ENCODE measurements at places on chromosomes 11 and 22.

DNA sequence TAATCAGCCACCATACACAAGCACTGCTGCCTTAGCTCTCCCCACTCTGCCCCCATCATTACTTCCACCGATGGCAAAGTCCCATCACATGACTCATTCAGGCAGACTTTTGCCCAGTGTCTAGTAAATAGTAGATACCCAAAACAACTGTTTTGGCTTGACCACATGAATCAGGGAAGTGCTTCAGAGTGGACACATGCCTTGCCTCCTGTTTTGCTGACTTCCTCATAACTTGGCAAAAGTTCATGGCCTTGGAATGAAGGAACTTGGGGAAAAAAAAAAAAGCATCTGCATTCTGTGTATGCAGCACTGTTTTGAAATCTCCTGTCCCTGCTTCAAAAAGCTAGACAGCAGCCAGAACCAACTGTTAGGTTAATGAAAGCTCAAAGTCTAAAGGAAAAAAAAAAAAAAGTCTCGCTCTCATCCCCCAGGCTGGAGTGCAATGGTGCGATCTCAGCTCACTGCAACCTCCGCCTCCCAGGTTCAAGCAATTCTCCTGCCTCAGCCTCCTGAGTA is 335.3 kb downstream of the FAM181B start:
- no peak for DNase-seq

DNA sequence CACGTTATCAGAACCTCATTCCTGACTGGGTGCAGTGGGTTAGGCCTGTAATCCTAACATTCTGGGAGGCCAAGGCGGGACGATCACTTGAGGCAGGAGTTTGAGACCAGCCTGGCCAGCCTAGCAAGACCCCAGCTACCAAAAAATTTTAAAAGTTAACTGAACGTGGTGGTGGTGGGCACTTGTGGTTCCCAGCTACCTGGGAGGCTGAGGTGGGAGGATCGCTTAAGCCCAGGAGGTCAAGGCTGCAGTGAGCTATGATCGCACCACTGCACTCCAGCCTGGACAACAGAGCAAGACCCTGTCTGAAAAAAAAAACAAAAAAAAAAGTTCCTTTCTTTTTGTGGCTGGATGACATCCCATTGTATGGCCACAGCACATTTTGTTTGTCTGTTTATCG is 67.7 kb upstream of the PPP6R3 start:
- DNase-seq = no peak

GRCh38 chr11:78228467-78228866 is 39.7 kb downstream of the USP35 start:
- no peak for DNase-seq

DNA sequence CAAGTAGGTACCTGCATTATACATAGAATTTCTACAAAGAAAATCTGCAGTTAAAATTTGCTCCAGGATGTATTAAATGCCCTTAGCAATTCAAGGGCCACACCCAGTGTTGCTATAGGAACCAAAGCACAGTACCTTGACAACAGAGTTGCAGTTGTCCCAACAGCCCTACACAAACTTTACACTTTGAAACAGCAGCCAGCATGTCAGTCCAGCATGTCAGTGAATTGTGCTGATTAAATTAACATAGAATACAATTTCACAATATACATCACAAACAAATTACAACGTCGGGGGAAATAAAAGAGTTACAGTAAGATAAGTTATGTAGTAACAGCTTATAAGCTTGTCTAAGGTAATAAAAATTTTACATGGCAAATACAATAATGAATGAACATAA is 389.2 kb downstream of the SOX6 start:
- DNase-seq = no peak

- DNase-seq = no peak
Measured at GRCh38 chr11:14668731-14669301, 25.2 kb downstream of the PDE3B start.

GRCh38 chr22:38068641-38069371 is 11.6 kb downstream of the PICK1 start:
- DNase-seq = no peak

DNA sequence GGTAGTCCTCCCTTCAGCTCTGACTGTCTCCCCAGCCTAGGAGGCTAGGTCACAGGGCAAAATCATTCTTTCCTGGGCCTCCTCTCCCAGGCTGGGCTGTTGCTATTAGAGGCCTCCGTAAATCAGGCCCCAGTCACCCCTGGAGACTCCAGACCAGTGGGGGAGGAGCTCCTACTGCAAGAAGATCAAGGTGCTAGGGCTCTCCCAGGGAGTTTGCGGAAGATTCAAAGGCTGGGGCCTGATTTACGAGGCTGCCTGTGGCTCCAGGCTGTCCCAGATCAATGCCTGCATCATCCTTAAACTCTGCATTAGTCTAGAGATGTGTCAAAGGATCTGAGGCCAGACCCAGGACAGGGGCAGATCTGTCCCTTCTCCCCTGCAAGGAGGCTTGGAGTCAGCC is 346.2 kb downstream of the TENM4 start:
- no peak for DNase-seq

- no peak for DNase-seq
Measured at GRCh38 chr11:1194231-1194976, 28.5 kb upstream of the MUC5B start.

DNA sequence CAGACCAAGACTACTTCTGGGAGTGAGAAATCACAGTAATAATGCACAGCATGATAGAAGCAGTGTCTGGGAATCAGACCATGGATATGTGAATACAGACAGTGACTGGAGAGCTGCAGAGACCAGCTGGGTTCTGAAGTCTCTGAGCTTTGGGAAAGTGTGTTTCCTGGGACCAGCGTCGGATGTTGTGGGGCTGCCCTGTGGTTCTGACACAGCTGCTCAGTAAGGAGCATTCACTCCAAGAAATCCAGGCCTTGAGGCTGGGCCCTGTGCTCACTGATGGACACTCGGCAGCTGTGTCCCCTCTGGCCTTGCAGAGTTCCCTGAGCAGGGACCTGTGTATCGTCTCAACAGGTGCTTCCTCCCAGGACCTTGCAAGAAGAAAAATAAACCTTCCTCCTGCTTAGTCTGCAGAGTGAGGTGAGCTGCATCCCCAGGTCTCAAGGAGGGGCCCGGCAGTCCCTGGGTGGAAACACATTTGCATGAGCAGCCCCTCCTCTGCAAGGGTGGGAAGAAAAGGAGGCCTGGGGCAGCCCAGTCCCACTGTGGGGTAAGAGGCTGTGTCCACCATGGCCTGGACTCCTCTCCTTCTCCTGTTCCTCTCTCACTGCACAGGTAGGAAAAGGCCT is 107.9 kb downstream of the VPREB1 start:
- no peak for DNase-seq

DNA sequence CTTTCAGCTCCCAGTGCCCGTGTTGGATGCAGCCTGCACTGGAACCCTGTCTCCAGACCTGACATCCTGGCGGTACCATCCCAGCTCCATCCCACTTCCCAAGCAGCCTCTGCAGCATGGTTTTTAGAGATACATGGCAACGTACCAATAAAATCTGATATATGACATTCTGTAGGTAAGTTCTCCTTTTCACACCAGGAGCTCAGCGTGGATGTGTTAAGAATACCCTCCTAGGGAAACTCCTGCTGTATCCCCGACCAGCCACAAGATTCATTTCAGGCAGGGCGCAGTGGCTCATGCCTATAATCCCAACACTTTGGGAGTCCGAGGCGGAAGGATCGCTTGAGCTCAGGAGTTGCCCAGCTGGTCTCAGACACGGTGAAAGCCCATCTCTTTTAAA is 15.4 kb downstream of the APOL5 start:
- DNase-seq = no peak

GRCh38 chr11:115672999-115673411 is 168.8 kb upstream of the CADM1 start:
- DNase-seq = no peak

DNA sequence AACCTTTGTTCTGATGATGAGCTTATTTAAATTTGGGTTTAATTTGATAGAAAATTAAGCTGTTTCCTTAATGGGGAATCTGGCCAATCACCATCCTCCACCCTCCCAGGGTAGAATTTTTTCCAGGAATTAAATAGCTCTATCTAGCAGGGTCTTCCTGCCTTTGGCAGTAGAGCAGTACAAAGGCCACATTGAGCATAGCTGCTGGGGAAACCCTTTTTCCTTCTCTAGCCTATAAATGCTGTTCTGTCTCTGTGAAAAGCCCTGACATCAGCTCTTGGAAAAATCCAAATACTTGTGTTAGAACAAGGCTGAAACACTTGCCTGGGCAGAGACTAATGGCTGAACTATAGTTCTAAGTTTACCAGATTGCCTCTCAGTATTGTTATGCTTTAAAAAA is 55.1 kb downstream of the ARHGEF12 start:
- DNase-seq = no peak

- no peak for DNase-seq
Measured at GRCh38 chr11:36089920-36090319, 146.1 kb downstream of the LDLRAD3 start.

DNA sequence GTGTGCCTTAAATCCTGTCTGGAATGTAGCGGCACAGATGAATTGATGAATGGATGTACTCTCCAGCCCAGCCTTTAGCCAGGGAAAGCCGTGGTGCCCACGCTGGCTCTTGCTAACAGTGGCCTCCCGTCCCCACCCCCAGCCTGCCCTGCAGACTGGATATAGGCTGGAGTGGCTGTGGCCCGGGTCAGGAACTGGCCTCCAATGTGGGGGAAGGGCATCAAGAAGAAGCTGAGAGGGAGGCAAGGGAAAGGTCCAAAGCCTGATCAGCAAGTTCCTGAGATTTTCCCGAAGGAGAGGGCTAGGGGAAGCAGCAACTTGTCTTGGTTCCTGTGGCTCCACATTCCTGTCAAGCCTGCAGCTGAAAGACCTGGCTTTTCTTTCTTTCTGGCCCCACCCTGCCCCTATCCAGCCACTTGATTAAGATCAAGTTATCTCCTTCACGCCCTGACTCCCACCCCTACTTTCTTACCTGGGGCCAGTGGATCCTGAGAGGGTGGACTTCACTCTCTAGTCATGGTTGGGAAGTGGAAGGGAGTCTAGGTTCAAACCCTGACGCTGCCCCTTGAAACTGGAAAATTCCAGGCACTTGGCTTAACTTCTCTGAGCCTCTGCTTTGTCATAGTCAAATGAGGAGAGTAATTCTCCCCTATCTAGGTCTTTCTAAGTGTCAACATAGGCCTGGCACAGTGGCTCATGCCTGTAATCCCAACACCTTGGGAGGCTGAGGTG is 11.0 kb upstream of the MICALL1 start:
- DNase-seq = no peak

DNA sequence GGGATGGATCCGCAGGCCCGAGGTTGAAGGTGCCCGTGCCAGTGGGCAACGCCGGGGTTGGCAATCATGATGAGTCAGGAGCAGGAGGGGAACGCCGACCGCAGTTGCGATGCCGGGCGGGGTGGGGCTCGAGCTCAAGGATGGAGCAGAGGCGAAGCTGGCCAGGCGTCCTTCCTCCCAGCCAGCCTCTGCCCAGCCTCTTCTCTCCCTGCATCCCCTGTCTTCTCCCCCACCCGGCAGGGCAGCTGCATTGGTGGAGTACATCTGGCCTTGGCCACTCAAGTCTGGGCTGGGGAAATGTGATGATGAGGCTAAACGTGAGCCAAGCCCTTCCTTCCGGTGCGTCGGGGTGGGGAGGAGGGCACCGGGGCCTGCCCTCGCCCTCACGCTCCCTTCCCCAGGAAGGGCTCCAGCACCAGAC is 3.9 kb downstream of the IFITM10 start:
- no peak for DNase-seq

- no peak for DNase-seq
Measured at GRCh38 chr11:130523609-130524008, 75.2 kb downstream of the ADAMTS15 start.

DNA sequence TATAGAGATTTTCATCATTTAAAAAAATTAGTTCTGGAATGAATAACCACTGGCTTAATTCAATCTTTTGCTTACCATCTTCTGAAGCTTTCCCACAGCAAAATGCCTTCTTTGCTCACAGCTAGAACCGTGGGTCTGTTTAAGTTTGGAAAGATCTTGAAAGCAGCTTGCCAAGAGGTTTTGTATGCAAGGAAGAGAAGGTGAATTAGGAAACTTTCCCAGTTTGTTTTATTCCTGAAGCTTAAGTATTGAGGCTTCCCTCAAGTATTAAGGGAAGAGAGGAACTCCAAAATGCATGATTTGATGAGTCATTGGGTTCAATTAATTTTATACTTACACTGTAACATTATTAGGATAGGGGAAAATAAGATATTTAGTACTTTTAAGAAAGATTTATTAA is 1.9 kb upstream of the ARHGEF12 start:
- DNase-seq = no peak

GRCh38 chr11:12994476-12994875 is 14.6 kb upstream of the RASSF10 start:
- no peak for DNase-seq

- DNase-seq = no peak
Measured at GRCh38 chr11:5891216-5891800, 1.7 kb upstream of the OR52E5 start.

GRCh38 chr11:2827256-2827655 is 58.3 kb downstream of the CDKN1C start:
- no peak for DNase-seq

DNA sequence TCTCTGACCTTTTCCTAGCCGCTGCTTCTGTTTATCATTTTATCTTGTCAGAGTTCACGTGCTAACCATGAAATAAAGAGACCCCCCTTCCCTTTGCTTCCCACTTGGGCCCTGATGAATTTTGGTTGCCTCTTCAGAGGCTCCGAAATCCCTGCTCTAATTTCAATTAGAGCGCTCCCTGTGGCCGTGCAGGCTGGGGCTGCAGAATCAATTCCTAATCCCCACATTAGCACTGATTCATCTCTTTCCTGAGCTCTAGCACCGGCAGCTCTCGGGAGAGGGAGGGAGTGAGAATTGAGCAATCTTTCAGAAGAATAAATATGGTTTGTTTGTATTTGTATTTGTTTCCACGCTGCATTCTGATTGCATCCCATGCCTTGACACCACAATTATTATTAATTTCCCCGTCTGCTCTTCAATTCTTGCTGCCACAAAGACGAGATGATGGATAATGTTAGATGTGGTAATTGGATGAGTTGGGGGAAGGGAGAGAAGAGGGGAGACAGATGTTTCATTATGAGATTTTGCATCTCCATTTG is 76.9 kb downstream of the NTM start:
- no peak for DNase-seq

- no peak for DNase-seq
Measured at GRCh38 chr11:128544471-128545051, 42.8 kb downstream of the ETS1 start.

GRCh38 chr11:35997902-35998520 is 54.1 kb downstream of the LDLRAD3 start:
- DNase-seq = no peak
